NCI-H2029 treated with DMSO at 0.1 percent for 48 hours (cell line): ENCODE measurements at places on chromosomes 3 and 15.

GRCh38 chr3:60010781-60011180 lies 961.0 kb upstream of the CFAP20DC start:
- DNase-seq, result no peak

DNA sequence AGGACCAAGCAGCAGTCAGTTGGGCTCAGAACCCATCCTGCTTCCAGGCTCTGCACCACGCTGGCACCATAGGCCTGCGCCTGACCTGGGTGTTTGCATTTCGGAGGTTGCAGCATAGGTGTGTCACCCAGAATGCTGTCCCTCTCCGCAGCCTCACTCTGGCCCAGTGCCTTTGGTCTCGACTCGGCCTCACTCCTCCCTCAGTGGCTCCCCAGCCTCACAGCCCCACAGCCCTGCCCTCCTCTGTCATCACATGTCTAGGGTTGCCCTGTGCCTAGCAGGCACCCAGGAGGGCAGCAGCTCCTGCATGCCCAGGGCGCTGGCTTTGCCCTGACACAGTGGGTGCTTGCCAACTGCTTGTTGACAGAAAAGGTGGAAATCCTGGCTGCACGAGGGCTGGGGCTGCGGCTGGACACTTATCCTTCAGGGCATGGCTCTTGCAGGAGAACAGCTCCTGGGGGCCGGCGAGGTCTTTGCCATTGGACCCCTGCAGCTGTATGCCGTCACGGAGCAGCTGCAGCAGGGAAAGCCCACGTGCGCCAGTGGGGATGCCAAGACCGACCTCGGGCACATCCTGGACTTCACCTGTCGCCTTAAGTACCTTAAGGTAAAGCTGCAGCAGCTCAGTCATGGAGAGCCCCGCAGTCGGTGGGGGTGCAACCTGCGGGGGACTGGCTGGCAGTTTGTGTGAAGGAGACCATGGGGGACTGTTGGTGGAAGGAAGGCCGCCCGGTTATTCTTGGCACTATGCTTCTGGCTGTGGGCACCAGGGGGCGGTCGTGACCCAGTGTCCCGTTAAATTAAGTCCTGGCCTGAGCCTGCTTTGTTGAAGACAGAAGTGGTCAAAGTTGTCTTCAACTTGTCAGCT lies 16.2 kb downstream of the NISCH start:
- no peak for DNase-seq

GRCh38 chr3:140031170-140031569 lies 96.2 kb downstream of the CLSTN2 start:
- DNase-seq, result no peak

DNA sequence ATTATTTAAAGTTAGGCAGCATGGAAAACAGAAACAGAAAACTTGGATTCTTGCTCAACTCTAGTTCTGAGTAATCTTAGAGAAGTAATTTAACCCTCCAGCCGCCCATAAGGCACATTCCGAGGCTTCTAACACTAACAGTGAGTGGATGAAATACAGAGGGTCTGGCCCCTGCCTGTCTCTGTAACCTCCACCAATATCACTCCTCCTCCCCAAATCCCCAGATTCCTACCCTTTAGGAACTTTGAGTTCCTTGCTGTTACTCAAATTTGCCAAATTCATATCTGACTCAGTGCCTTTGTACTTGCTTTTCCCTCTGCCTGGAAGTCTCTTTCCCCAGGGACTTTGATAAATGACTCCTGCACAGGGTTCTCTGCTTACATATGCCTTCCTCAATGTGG lies 112.5 kb upstream of the TGFBR2 start:
- DNase-seq, result no peak

DNA sequence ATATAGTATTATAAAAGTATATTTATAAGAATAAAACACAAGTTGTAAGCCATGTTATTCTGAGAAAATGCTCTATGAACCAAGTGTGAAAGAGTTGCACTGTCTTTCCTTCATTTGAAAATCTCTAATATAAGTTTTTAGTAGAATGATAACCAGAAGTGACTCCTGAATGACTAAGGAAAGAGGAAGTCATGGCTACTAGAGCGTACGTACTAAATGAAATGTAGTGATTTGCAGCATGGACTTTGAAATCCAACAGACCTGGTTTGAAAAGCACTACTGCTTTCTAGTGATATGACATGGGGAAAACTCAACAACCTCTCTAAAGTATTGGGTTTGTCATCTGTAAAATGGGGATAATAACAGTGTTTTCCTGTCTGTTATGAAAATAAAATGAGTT lies 10.3 kb upstream of the DNAJC13 start:
- DNase-seq, result no peak

GRCh38 chr15:67024314-67024997 lies 40.9 kb upstream of the SMAD3 start:
- DNase-seq, result no peak
